Gastroesophageal sphincter (tissue), 4 donors: ENCODE measurements at places on chromosomes 7 and 10. TPM values are rescaled to one million over a fixed set of nuclear protein-coding genes. Genes with fewer than 3 reads are reported as not detected.

Gene NCF1
- total RNA-seq, result 1.9 TPM

Gene SLC16A9
- 0.54 TPM for total RNA-seq

DNA sequence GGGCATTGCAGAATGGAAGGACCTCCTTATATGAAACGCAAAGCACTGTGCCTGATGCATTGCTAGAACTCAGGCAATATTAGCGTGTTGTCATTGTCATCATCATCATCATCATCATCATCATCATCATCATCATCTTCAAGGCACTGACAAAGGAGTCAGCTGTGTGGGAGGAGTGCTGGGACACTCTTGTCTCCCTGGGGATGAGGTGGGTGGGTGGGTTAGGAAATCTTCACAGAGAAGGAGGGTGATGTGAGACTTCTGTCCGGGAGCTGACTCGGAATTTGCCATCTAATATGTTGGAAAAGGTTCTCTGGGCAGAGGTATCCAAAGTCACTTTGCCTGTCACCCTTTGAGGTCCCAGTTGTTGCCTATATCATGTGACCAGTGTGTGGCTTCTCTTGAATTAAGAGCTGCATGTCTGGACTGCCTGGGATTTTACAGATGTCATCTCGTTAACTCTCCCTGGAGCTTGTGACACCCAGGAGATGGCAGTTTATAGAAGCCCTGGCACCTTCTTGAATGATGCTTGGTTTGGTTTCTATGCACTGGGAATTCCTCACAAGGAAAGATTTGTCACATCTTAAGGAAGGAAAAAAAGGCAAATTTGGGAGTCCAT, 7.1 kb downstream of the HTRA1 start:
- ATAC-seq, result no peak

GRCh38 chr7:140485500-140486265, 6.4 kb upstream of the MKRN1 start:
- no peak for ATAC-seq

DNA sequence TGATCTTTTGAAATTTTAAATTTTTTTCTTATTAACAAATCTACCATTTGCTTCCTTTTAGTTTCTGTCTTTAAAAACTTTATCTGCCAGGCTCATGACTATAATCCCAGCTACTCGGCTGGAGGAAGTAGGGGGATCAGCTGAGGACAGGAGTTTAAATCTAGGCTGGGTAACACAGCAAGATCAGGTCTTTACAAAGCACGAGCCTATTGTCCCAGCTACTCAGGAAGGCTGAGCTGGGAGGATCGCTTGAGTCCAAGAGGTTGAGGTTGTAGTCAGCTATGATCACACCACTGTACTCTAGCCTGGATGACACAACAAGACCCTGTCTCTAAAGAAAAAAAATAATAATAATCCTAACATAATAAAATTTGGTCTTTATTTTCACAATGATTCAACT, 17.5 kb downstream of the DPY19L1 start:
- no peak for ATAC-seq

DNA sequence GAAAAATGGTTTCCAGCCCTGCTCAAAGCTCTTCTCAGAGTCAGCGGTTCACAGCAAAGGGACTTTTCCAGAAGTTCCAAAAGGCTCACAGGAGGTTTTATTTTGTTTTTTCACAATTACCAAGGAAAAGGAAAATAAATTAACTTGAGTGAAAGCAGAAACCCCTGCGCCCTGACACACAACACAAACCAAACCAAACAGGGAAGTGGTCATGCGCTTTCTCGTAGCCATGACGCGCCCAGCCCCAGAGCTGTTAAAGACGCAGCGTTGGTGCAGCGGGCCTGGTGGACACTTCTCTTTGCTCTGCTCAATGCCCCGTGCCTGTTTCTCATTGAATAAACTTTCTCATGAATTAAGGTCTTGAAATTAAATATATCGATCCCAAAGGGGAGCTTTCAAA, 134.4 kb upstream of the LYZL2 start:
- no peak for ATAC-seq

DNA sequence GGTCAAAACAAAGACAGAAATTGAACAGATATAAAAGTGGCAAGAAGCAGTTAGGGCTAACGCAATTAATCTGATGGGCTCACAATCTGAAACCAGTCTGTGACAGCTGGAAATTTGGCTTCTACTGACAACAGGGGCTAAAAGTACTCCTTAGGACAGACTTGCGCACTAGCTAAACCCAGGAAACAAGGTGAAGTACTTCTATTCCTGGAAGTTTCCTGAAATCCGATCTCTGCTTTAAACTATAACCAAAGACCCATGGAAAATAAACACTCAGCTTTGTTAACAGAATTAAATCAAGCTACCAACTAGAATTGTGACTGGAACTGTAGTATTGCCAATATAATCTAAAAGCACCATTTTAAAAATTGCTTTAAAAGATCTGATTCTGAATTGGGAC, 520.2 kb upstream of the ZWINT start:
- no peak for ATAC-seq

DNA sequence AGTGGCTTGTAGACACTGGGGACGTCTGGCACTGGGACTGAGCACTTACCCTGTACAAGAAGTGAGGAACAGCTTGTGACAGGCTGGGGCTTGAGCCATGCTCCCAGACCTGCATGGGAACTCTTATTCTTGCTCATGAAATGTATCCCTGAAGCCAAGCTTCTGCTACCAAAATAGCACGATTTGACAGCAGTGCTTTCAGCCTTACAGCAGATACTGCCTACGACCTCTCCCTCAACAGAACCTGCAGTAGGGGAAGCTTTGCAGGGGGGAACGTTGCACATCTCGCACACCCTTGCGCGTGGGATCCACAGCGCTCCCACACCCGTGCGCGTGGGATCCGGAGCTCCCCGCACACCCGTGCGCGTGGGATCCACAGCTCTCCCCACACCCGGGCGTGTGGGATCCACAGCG, 88.0 kb downstream of the CREM start:
- no peak for ATAC-seq

GRCh38 chr7:29319719-29320521, 125.3 kb downstream of the CHN2 start:
- no peak for ATAC-seq

- ATAC-seq, result no peak
Observed at GRCh38 chr7:122676466-122676865, 22.5 kb downstream of the RNF133 start.
